ENCODE measurements at places on chromosomes 7 and 10.

GRCh38 chr10:112763916-112764520 lies 186.0 kb upstream of the TCF7L2 start:
- DNase-seq = no peak

- no peak for DNase-seq
These were observed 64.7 kb downstream of the ZNF277 start for GRCh38 chr7:112271162-112271561.

DNA sequence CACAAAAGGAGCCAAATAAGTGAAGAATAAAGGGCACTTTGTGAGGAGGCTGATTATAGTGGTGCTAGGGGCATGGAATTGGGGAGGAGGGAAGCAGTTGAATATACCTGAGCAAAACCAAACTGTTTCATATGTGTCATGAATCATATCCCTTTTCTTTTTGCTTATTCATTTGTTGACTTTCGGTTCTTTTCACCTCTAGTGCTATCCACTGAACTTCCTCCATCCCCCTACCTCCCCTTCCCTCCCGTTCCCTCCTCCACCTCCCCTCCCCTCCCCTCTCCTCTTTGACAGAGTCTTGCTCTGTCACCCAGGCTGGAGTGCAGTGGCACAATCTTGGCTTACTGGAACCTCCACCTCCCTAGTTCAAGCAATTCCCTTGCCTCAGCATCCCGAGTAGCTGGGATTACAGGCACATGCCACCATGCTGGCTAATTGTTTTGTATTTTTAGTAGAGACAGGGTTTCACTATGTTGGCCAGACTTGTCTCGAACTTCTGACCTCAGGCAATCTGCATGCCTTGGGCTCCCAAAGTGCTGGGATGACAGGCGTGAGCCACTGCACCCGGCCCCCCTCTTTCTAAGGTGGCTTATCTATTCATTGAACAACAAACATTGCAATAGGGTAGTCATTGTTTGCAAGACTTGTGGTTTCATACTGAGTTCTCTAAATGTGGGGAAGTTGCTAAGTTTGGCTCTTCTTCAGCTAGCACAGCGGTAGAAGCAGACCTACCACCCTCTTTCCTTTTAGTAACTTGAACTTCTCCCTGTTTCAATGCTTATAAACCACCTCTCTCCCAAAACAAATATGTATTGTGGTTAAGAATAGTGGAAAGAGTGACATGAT lies 150.4 kb upstream of the PRPS1L1 start:
- DNase-seq = no peak

DNA sequence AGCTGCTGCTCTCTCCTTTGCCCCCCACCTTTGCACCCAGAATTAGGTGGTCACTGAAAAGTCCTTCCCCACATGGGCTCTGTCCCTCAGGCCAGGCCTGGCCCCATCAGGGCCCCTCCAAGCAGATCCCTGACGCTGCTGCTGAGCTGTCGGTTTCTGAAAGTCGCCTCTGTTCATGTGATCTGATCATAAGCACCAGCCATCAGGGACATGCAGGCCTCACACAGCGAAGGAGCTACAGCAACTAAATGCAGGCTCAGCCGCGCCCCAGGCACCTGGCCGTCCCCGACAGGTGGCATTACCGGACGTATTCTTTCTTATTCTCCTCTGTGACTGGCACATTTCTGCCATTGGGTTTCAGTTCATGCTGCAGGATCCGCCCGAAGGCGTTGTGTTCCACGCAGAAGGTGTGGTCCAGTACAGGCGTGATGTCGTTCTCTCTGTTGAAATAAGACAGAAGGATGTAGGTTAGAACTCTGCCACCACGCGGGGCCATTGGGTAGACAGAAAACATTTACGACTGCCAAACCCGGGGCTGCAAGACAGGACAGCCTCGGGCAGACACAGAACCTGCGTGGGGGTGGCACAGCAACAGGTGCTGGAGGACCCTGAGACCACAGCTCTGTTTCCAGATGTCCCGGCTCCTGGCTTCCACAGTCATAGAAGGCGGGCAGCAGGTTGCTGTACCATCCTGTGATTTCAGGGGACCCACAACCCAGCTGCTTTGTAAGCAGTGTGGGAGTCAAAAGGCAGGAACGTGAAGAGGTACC lies 105.6 kb downstream of the SMURF1 start:
- no peak for DNase-seq
